ENCODE measurements at places on chromosomes 7 and 10.

- no peak for DNase-seq
Measured at GRCh38 chr10:118062798-118063238, 16.1 kb upstream of the RAB11FIP2 start.

- no peak for DNase-seq
Measured at GRCh38 chr10:33048223-33048622, 90.2 kb upstream of the ITGB1 start.

- no peak for DNase-seq
Measured at GRCh38 chr10:84008878-84009277, 130.4 kb upstream of the GHITM start.

DNA sequence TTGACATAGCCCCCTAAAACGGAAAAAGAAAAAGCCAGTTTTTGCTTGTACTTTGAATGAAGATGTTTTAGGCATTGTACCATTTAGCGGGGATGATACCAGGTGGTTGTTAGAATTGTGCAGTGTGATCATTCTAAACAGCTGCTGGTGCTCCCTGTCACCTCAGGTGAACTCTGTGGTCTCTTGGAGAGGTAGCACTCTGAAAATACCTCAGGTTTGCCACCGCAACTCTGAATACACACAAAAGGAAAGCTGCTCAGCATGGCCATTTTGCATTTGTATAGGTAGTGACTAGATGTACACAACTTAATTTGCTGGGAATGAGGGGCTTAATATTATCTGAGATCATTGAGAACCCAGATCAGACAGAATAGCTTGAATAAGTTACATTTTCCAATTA is 52.6 kb downstream of the PLEKHA8 start:
- DNase-seq = no peak

All from AG09309 (cell line).